ENCODE measurements at places on chromosomes 1 and 21.

DNA sequence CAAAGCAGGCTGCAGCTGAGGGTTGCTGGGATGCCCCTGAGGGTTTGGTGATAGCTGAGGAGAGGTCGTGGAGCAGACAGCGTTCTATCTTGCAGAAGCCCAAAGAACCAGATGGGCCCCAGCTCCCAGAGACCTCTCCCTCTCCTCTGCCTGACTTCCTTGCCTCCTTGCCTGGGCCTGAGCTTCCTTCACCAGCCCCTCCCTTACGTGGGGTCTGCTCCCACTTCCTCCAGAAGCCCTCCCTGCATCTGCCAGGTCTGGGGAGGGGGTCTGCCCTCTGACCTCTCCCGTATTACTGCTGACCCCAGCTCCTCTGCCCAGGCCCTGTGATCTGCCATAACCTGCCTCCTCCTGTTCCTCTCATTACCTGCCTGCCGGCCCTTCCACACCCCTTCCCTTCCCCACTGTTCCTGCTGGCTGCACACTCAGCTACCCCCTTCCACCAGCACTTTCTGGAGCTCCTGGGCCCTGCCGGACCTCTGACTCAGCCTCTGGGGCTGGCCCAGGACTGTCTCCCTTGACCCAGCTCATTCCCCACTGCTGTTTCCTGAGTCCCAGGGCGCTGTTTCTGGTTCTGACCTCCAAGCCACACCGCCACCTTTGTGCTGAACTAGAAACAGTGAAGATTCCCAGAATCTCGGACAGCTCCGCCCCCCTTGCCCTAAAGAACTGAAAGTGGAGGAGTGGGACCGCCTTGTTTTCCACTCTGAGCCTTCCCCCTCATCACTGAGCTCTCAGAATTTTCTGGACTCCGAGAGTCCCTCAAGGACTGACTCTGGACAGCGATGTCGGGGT lies 237.7 kb upstream of the C1orf174 start:
- DNase-seq: no peak

GRCh38 chr1:24930260-24931145 lies at the start of gene RUNX3:
Gene RUNX3 (minus strand): TSS chr1:24930276. CDS start chr1:24929868, 408 bp downstream.
- DNase-seq: peak; percentile 93

GRCh38 chr1:150221552-150221951 lies 14.4 kb downstream of the ANP32E start:
- DNase-seq: peak; percentile 40

GRCh38 chr1:36122062-36123030 lies 2.7 kb downstream of the COL8A2 start:
- DNase-seq: no peak

GRCh38 chr1:152141971-152142584 lies 16.9 kb downstream of the RPTN start:
- DNase-seq: peak; percentile 74

DNA sequence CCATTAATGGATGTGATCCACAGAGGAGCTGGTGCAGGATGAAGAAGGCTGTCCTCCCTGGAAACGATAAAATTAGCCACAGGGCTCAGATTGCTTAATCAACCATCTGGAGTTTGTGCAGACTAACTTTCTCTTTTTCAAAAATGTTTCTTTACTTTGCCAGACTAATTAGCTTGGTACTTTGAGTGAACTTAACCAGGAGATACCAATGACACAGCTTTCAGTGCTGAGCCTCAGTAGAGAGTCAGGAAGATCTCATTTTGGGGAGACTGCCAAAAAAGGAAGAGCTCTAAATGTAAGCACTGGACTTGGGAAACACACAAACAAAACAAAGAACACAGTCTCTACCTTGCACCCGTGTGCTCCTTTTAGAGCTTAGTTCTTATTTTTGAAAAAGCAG lies 248.1 kb upstream of the DEPDC1 start:
- DNase-seq: no peak

GRCh38 chr1:89291276-89291675 lies 18.6 kb upstream of the GBP5 start:
- DNase-seq: no peak

- DNase-seq: peak; percentile 49
Measured at GRCh38 chr1:87820668-87821334, 492.1 kb downstream of the LMO4 start.

DNA sequence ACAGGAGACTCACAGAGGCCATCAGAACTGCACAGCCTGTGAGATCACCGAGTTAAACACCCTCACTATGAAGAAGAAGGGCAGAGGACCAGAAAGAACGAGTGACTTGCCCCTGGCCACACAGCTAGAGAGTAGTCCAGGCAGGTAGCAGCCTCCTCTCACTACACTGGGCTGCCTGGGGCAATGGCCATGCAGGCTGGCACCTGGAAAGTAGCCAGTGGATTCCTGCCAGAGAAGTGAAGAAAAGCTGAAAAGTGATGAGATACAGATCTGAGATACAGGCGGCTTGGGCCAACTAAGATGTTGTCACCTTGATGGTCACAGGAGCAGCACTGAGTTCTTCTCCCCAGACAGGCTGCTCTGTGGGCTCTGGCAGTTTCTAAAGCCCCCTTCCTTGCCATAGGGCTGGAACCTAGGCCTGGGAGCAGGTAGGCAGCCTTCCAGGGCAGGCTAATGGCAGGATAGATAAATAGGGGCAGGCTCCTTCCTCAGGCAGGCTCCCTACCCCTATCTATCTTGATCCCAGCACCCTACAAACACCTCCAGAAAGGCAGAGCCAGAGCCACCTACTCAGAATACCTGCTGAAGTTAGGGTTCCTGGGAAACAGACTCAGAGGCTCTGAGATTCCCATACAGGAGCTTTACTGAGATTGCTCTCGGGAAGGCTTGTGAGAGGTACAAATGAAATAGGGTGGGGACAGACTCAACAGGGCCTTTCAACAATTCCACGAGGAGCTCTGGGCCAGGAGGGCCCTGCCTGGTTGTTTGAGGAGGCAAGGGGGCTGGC lies 106.3 kb downstream of the BEND5 start:
- DNase-seq: no peak

GRCh38 chr1:94855307-94855700 lies 35.1 kb downstream of the SLC44A3 start:
- DNase-seq: no peak

GRCh38 chr1:204437796-204438570 lies 26.4 kb upstream of the PPP1R15B start:
- no peak for DNase-seq

- DNase-seq: peak; percentile 47
Measured at GRCh38 chr1:36411674-36412648, 14.3 kb upstream of the LSM10 start.

DNA sequence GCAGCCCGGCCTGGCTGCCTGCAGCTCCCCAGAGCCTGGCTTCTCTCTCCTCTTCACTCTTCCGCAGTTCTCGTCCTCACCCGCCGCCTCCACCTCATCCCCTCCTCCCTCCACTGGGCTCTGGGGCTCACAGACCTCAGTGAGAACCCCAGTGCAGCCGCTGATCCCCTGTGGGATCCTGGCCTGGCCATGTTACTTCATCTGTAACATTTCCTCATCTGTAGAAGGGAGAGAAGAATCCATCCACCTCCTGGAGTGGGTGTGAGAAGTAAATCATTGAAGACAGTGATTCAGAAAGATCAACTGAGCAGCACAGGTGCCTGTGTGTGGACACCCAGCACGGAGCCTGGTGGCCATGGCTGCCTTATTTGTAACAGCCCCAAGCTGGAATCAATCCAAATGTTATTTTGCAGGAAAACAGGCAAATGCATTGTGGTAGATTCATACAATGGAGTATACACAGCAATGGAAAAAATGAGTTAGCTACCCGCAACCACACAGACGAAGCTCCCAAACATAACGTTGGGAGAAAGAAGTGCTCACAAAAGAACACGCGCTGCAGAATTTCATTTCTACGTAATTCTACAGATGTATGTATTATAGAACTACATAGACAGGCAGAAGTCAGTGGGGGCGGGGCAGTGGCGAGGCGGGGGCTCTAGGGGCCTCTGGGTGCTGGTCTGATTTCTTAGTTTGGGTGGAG lies 8.7 kb downstream of the LAPTM5 start:
- no peak for DNase-seq

GRCh38 chr1:31412732-31413404 lies at the start of gene SERINC2:
Gene SERINC2 (plus strand): TSS chr1:31413213. CDS start chr1:31413266, 53 bp downstream.
- no peak for DNase-seq

- no peak for DNase-seq
Measured at GRCh38 chr1:11640101-11640500, 14.1 kb downstream of the FBXO2 start.

- DNase-seq: no peak
Measured at GRCh38 chr1:75520862-75521475, 89.9 kb downstream of the SLC44A5 start.

DNA sequence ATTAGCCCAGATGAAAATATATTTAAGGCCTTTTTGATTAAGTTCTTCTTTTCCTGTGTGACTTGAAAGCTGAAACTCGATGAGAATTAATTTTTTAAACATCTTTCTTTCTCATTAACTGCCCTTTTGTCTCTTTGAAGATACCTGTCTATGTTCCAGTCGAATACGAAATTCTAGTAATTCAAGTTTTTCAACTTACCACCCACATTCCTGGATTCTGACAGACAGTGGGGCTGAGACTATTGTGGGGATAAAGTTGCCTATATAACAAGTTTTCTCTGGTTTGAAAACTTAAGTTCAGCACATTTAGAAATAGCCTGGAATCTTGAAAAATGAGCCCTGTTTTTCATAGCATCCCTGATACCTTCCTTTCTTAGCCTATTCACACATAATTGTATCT lies 114.6 kb downstream of the NTNG1 start:
- DNase-seq: no peak

- no peak for DNase-seq
Measured at GRCh38 chr1:109492779-109493178, 1.1 kb upstream of the CYB561D1 start.

DNA sequence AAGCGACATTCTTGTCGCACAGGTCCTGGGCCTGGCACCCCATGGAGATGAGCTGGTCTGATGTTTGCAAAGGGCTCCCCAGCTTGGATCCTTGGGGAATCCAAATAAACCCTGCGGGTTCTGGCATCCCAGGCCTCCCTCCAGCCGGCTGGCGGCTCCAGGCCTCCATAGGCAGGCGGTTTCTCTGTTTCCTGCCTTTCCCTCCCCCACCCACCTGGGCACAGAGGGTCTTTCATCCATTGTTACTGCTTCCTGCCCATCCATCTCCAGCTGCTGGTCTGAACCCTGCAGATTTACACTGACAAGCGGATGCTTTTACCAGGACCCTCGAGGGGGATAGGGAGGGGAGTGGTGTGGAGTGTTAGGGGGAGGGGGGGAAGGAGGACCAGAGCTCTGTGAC lies 39.1 kb upstream of the ID3 start:
- no peak for DNase-seq

- DNase-seq: no peak
Measured at GRCh38 chr1:4005431-4005830, 105.4 kb upstream of the C1orf174 start.

Measured in common myeloid progenitor, CD34-positive (primary cell).